Germinal center (tissue), 1 donor: ENCODE measurements at places on chromosomes 3 and 15.
A peak's percentile ranks its signal among the peaks of the same experiment; 100 is the strongest.

- DNase-seq = no peak
Measured at GRCh38 chr15:57343048-57343447, 33.3 kb upstream of the CGNL1 start.

DNA sequence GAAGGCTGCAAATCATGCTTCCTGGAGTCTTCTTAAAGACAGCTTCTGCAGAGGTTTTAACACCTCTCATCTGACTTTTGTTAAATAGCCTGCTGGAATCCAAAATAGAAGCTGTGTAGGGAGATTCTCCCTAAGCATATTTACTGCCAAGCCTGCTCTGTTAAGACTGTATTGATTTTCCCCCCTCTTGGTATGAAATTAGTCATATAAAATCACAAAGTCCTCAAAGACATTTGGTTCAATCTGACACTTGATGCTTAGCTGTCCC is 94.6 kb downstream of the ITPR1 start:
- no peak for DNase-seq

DNA sequence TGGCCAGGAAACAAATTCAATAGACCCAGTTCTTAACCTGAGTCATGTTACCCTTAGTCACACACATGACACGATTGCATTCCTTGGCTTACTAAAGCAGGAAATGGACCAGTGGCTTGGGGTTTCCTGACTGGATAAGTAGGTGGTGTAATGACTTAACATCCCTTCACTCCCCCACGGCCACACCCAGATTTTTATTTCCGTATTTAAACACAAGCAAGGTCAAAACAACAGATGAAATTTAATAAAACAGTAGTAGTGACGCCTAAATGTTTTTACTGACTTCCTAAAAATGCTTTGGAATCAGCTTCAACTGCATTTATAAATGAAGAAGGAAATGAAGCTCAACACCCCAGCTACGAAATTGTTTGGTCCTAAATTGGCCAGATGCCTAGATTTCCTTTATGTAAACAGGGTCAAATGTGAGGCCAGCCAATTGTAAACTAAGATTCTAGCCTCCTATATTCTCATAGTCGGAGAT is 324.3 kb downstream of the CHST2 start:
- DNase-seq = no peak

DNA sequence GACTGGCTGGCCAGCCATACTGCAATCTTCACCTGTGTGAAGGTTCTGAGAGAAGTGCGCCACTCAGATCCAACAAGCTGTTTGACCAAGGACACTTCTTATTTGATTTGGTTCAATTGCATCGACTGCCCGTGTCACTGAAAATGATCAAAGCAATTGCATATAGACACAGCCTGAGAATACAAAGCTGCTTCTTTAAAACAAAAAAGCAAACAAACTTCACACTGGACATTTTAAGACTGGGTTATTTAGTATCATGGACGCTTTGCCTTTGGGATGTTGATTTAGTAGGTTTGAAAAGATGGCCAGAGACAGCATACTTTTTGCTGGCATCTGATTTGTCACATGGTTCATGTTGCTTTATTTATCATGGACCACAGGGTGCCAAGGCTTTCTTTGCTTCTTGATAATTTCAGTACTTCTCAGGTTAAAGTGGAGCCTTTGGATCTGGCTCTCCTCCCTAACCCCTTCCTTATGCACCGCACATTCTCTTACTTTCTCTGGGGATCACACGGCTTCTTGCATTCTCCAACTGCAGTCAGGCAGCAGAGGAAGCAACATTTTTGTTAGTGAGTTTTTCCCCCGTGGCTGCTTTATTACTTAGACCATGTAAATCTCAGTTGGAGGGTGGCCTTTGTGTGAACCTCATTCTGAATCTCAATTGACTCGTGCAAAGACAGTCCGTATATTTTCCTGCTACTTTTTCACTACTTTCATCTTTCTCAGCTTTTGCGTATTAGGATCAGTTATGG is 151.0 kb downstream of the CD47 start:
- no peak for DNase-seq

DNA sequence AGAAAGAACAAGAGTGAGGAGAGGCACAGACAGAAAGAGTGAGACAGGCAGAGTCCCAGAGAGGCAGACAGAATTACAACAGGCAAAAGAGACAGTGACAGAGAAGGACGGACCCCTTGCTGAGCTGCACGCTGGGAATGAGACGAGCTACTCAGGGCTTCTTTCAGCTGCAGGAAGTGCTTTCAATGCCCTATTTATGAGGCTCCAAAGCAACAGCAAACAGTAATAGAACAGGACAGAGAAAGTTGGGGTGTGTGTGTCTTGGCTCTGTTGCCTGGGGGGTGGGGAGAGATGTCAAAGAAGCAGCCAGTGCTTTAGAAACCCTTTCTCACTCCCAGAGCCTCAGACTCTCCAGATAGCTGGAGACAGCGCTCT is 502 bp upstream of the TIMP4 start:
- DNase-seq = no peak

DNA sequence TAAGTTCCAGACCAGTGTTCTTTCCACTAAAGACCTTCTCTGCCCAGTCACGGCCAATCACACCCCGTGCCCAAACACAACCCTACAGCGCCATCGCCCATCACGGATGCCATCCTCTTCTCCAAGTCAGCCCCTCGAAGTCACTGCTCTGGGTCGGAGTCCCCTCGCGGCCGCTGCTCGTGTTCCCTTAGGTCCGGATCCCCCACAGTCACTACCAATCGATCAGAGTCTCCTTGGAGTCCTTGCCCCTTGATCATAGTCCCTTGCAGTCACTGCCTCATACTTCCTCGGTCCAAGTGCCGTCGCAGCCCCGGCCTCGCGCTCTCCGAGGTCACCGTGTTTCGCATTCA is 461 bp downstream of the PCYT1A start:
- DNase-seq = peak; percentile 28

GRCh38 chr15:73994912-73995622 is 551 bp downstream of the PML start:
- DNase-seq = no peak

DNA sequence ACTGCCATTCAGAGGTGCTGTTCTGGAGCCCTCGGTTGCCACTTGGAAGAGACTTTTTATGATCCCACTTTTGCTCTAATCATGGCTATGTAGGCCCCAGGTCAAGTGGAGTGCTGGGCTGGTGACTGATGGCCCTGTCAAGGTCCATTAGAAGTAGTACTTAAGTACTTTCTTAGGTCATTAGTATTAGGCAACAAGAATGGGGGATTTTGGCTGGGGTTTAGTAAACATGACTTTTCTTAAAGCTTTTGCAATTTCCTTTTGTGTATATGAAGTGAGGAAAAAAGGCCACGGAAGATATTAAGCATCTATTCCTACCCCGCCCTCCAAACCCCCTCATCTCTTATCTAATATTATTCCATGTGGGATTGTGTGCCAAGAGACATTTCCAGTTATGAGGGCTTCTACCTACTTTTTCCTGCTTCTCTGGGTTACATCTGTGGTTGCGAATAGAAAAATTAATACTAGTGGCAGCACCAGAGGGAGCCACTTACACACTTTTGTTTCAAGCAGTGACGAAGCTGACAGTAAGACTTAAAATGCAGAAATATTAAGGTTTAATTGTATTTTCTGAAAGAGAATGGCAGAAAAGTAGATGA is 13.9 kb downstream of the NLGN1 start:
- no peak for DNase-seq

DNA sequence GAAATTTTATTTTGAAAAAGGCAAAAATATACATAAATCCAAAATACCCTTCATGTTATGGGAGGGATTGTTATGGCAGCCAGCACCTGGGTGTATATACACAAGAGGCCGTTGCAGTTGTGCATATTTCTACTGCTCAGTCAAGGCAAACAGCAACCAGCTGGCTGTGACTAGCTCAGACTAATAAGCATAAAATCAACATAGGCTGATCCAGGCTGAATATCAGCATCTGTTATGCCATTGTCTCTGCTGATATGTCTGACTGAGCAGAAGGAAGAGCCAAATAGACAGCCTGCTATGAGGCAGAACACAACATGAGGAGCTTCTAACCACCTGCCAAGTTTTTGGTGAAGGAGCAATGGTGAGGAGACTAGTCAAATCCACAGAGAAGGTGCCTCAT is 457.5 kb upstream of the ALCAM start:
- DNase-seq = no peak

GRCh38 chr15:24224161-24224560 is 451.4 kb upstream of the NPAP1 start:
- no peak for DNase-seq

- no peak for DNase-seq
Measured at GRCh38 chr3:100590840-100591147, 18.6 kb upstream of the ADGRG7 start.

- DNase-seq = no peak
Measured at GRCh38 chr3:99638167-99638948, at the start of gene COL8A1. TSS of gene COL8A1 (plus strand) at chr3:99638594. CDS start at chr3:99790683, 152,089 bp downstream.

DNA sequence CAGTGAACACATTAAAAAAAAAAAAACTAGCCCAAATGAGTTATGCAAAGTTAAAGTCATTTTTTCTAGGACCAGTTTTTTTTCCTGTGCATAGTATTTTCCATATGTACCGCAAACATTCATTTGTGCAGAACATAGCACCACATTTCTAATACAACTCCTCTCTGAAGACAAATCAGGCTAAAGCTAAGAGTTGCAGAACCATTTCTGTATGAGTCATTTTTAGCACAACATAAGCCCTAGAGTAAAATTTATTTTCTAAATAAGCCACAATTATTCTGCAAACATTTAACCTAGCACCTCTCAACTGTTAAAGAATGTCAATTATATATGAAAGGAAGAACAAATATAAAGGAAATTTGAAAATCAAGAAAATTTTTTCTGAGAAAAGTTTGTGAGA is 375.8 kb downstream of the TIGIT start:
- DNase-seq = no peak

GRCh38 chr3:182886497-182886896 is 93.2 kb downstream of the ATP11B start:
- DNase-seq = no peak

DNA sequence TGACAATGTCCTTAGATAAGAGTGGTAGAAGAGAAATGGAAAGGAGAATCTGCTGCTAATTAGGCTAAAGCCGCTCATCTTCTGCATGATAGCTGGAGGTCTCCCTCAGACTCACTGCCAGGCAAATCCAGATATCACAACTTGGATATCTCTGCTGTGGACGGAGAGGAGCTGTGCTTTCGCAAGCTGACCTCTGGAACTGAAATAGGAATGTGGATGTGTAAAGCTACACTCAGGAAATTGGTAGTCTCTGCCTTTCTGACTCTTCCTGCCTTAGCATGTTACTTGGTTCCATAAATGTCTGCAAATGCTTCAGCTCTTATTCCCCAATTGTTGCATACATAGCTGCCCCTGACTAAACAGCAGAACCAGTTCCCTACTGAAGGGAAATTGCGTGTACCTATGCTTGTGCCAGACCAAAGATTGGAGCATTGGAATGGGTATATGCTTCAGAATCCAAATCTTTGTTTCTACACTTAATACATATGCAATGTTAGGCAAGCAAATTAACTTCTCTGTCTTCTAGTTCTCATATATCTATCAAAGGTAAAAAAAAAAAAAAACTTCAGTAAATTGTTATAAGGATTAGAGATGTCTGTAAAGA is 74.7 kb upstream of the ROBO2 start:
- no peak for DNase-seq

DNA sequence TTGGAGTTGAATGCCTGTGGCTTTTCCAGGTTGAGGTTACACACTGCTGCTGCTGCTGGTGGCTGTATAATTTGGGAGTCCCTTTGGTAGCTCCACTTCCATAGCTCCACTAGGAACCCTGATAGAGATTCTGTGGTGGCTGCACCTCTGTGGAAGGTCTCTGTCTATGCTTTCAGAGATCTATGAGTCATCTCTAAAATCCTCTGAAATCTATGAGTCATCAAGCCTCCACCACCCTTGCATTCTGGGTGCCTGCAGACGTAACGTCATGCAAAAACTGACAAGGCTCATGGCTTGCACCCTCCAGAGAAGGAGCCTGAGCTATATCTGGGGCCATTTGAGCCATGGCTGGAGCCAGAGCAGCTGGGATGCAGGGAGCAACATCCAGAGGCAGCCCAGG is 1037.0 kb upstream of the CFAP20DC start:
- no peak for DNase-seq

DNA sequence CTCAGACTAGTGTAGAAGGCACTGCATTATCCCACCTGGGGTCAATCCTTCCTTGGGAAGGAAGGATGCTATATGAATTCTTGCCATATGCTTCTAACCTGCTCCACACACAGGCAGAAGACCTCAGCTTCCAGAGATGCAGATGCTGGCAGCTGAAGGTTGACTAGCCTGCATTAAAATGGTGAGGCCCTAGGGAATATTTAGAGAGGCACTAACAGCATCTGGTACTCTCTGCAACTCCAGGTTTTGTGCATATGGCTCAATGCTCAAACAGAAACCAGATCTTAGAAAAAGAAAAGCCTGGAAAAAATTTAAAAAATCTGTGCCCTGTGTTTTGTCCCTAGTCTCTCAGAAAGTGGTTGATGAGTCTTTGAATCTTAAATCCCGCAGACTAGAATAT is 56.0 kb upstream of the MYRIP start:
- DNase-seq = peak; percentile 16

- DNase-seq = no peak
Measured at GRCh38 chr3:188421151-188421821, 267.3 kb downstream of the LPP start.

DNA sequence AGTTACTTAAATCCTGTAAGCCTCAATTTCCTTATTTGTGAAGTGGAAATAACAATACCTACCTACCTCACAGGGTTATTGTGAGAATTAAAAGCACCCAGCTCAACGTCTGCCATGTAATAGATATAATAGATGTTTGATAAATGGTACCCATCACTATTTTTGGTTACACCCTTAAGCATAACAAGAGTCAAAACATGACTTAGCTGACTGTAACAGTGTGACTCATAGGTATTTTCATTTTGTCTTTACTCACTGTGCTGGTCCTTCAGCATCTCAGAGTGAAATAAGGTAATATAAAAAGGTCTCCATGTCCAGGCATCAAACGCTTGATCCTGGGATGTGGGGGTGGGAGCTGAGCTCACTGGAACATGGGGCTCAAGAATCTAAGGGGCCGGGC is 3.1 kb downstream of the CPLX3 start:
- no peak for DNase-seq

- DNase-seq = no peak
Measured at GRCh38 chr3:5165698-5166097, 21.8 kb upstream of the EDEM1 start.

DNA sequence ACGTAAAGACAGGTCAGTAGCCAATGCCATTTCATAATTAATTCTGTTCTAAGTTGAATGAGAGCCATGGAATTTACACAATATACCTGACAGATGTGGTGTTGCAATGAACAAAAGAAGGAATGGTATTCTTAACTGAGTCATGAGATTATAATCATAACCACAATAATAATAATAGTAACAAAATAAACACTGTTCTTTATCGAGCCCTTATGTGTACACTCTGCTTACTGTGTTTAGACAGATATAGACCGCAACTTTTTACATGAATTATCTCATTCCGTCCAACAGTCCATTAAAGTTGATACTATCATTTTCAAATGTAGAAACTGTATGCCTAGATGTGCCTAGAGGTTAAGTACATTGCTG is 28.2 kb upstream of the SCAANT1 start:
- no peak for DNase-seq

- DNase-seq = no peak
Measured at GRCh38 chr3:61157414-61157813, 93.8 kb downstream of the FHIT start.

GRCh38 chr15:89652131-89652530 is 3.1 kb downstream of the KIF7 start:
- no peak for DNase-seq
